ENCODE measurements at places on chromosomes 5 and 9. TPM values are rescaled to one million over a fixed set of nuclear protein-coding genes. Genes with fewer than 3 reads are reported as not detected.

Gene QSOX2
- total RNA-seq, result 16.0 TPM

Gene PRRX2
- 1.5 TPM for total RNA-seq

Gene NTNG2
- 10.1 TPM for total RNA-seq

Gene GAPT
- total RNA-seq, result not detected

Gene PCDHA12
- total RNA-seq, result not detected

Gene SLC34A3
- total RNA-seq, result not detected

Gene MYORG
- total RNA-seq, result 1.2 TPM

Gene CCDC127
- 6.0 TPM for total RNA-seq

Gene SPATA6L
- total RNA-seq, result 0.32 TPM

Gene IRGM
- total RNA-seq, result 2.0 TPM

Gene SLC6A7
- total RNA-seq, result not detected

Gene MYO10
- total RNA-seq, result not detected

Gene CKMT2
- total RNA-seq, result not detected

Gene SSNA1
- total RNA-seq, result 88.8 TPM

Gene BHMT2
- total RNA-seq, result not detected

Gene SNAPC4
- total RNA-seq, result 16.2 TPM

Gene ANKS6
- total RNA-seq, result 6.1 TPM

Gene IFNA13
- not detected for total RNA-seq

Gene ST8SIA4
- 65.1 TPM for total RNA-seq

Gene LSM11
- 4.6 TPM for total RNA-seq

Gene ANGPTL2
- 0.07 TPM for total RNA-seq

Gene C5orf63
- total RNA-seq, result 10.1 TPM

Gene ANKRD18B
- total RNA-seq, result 2.4 TPM

Gene BSPRY
- 11.4 TPM for total RNA-seq

Gene ZFAND5
- 111 TPM for total RNA-seq

Gene C5
- 0.83 TPM for total RNA-seq

Gene LECT2
- total RNA-seq, result not detected

Gene OTULINL
- total RNA-seq, result 26.6 TPM

Gene INSL4
- not detected for total RNA-seq

Gene SLC6A3
- total RNA-seq, result not detected

Gene PCDHGA1
- 0.17 TPM for total RNA-seq

Gene NRG2
- total RNA-seq, result 0.27 TPM

Gene CACNA1B
- 0.05 TPM for total RNA-seq

Gene F2R
- total RNA-seq, result 12.8 TPM
